ENCODE measurements at places on chromosomes 2 and 18. TPM values are rescaled to one million over a fixed set of nuclear protein-coding genes. Genes with fewer than 3 reads are reported as not detected.

CTAGE1 gene
- total RNA-seq, result not detected

YIPF4 gene
- total RNA-seq, result 20.1 TPM

PPP1R1C gene
- not detected for total RNA-seq

HOXD12 gene
- 1.3 TPM for total RNA-seq

LINC00305 gene
- total RNA-seq, result not detected

COLEC12 gene
- total RNA-seq, result 20.5 TPM

CD8B2 gene
- not detected for total RNA-seq

CHCHD5 gene
- 28.1 TPM for total RNA-seq

Measured in sigmoid colon (tissue), 7 donors.